ENCODE measurements at places on chromosomes 1 and 21.
A peak's percentile ranks its signal among the peaks of the same experiment; 100 is the strongest.

DNA sequence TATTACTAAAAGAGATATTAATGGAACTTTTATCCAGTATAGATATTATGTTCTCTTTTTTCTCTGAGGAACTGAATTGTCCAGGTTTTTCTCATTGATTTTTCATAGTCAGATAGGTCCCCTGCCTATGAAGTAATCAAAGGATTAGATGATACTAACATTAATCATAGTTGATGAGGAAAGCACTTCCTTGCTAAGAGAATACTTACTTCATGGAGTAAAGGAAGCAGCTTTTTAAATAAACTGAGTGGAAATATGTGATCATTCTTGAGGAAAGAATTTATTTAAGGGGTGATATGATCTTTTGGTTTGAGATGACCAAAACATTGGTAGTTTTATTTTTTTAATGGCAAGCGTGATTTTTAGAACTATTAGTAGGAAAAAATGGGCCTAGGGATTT, 58.9 kb downstream of the SWT1 start:
- no peaks in the 10 kb centered on the region for H3K4me1 ChIP-seq
- H3K27me3 ChIP-seq, result no peaks in the 10 kb centered on the region
- peaks cover 9% of the 10 kb centered on the region for H3K36me3 ChIP-seq
- no peak overlapping the region for H3K4me3 ChIP-seq
- no peak overlapping the region for H3K27ac ChIP-seq

DNA sequence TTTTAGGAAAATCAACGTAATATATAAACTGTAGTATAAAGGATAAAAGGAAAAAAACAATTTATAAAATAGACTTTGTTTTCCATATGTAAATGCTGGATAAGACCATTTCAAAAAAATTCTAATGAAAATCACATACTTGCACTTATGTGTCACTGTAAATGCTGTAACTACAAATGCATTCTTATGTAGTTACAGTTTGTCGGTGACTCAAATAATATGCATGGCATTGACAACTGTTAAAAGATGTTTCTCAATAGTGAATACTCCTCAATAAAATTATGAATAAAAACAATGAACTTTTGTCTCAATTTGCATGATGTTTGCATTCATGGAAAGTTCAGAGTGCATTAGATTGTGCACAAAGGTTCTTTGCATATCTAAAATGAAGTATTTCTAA, 614.0 kb upstream of the CHRM3 start:
- no peaks in the 10 kb centered on the region for H3K27me3 ChIP-seq
- H3K4me3 ChIP-seq, result no peak overlapping the region
- H3K27ac ChIP-seq, result no peak overlapping the region

- H3K4me3 ChIP-seq, result no peak overlapping the region
- H3K4me1 ChIP-seq, result no peaks in the 10 kb centered on the region
- H3K36me3 ChIP-seq, result no peaks in the 10 kb centered on the region
Measured at GRCh38 chr1:73516451-73516850, 681.5 kb downstream of the LRRIQ3 start.

- peaks cover 8% of the 10 kb centered on the region for H3K36me3 ChIP-seq
- no peak overlapping the region for H3K4me3 ChIP-seq
- H3K27me3 ChIP-seq, result no peaks in the 10 kb centered on the region
- H3K4me1 ChIP-seq, result peaks cover 18% of the 10 kb centered on the region
- no peak overlapping the region for H3K27ac ChIP-seq
Measured at GRCh38 chr1:160414881-160415280, 14.5 kb downstream of the VANGL2 start.

DNA sequence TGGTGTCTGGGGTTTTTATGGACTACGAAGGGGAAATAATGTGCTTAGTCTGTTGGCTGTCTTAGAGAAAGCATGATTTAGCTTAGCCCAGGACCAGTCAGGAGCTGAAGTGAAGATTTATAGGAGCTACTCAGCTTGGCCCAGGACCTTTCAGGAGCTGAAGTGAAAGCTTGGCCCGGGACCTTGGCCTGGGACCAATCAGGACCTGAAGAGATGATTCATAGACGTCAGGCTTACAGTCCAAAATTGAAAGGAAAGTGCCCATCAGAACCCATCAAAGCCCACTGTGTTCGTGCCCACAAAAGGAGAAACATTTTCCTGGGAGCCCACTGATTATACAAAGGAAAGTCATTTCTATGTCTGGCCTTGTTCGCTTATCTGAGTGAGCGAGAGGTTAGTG, 35.6 kb downstream of the MSTO1 start:
- DNase-seq, result no peak
- H3K27me3 ChIP-seq, result no peaks in the 10 kb centered on the region
- no peak overlapping the region for H3K27ac ChIP-seq
- H3K4me3 ChIP-seq, result no peak overlapping the region
- H3K4me1 ChIP-seq, result peaks cover 41% of the 10 kb centered on the region

- H3K4me1 ChIP-seq, result no peaks in the 10 kb centered on the region
- DNase-seq, result no peak
- H3K27ac ChIP-seq, result no peak overlapping the region
- no peak overlapping the region for H3K4me3 ChIP-seq
- no peaks in the 10 kb centered on the region for H3K36me3 ChIP-seq
Measured at GRCh38 chr1:79044974-79045650, 38.6 kb upstream of the ADGRL4 start.

DNA sequence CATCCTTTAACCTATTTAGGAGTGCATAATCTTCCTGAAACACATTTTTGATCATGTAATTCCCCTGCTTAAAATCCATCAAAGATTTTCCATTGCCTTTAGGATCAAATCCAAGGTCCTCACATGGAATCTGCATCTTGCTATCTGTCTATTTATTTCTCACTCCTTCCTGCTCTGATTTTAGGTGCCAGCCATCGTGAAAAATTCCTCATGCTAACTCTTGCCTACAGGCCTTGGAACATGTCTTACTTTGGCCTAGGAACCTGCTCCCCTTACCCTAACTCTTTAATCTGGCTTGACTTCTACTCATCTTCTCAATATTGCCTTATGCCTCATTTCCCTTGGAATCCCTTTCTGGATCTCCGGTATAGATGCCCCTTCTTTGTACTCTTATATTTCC, 1074.3 kb downstream of the TTLL7 start:
- DNase-seq, result no peak
- H3K27me3 ChIP-seq, result no peaks in the 10 kb centered on the region
- no peaks in the 10 kb centered on the region for H3K36me3 ChIP-seq

DNA sequence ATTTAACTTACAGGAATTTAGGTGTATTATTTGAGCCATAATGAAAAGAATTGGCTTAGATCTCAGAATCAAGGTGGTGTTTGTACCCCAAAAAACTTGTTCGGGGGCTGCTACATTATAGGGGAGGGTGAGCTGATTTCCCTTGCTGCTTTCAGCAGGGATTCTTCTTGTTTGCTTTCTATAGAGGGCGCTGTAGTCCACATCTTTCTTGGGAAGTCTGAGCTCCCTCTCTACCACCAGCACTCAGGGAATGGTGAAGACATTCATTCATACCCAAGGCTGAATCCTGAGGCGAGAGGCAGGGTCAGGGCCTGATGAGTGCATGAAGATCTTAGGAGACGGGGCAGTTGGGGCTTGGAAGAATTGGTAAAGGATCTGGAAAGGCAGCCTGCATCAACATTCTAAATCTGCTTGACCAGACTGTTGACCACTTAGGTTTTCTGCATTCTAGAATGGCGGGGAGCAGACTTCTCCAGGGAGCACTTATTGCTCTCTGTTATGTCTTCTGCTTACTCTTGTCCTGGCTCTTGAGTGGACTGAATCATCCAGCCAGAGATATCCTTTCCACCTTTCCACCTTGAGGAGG, 18.9 kb downstream of the SPATA46 start:
- H3K36me3 ChIP-seq, result no peaks in the 10 kb centered on the region
- H3K4me1 ChIP-seq, result no peaks in the 10 kb centered on the region
- no peak overlapping the region for H3K27ac ChIP-seq
- H3K27me3 ChIP-seq, result no peaks in the 10 kb centered on the region
- DNase-seq, result no peak
- no peak overlapping the region for H3K4me3 ChIP-seq

- no peaks in the 10 kb centered on the region for H3K27me3 ChIP-seq
- H3K27ac ChIP-seq, result no peak overlapping the region
- DNase-seq, result no peak
Measured at GRCh38 chr1:208909011-208909984, 665.1 kb upstream of the PLXNA2 start.

DNA sequence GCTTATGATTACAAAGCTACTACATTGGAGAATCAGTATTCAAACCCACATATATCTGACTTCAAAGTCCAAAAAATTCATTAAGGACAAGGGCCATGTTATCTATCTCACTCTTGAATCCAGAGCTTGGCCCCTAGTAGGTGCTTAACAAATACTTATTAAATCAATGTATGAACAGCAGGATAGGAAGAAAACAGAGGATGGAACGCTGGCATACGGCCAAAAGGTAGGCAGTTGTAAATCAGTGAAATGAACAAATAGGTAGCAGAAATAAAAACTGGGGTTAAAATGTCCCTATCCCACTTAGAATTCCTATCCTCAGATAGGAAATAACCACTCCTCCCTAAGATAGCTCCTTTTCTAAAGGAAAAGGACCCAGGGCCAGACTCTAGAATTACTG, 2.0 kb downstream of the MRPL24 start:
- H3K4me3 ChIP-seq, result no peak overlapping the region
- no peak for DNase-seq
- H3K27me3 ChIP-seq, result no peaks in the 10 kb centered on the region
- peaks cover 36% of the 10 kb centered on the region for H3K36me3 ChIP-seq
- H3K4me1 ChIP-seq, result peaks cover 21% of the 10 kb centered on the region

- H3K4me1 ChIP-seq, result peaks cover 6% of the 10 kb centered on the region
- H3K27ac ChIP-seq, result no peak overlapping the region
- H3K4me3 ChIP-seq, result no peak overlapping the region
- no peak for DNase-seq
- H3K27me3 ChIP-seq, result no peaks in the 10 kb centered on the region
Measured at GRCh38 chr1:229161740-229162139, 109.2 kb upstream of the RAB4A start.

- no peak for DNase-seq
- no peaks in the 10 kb centered on the region for H3K36me3 ChIP-seq
- no peaks in the 10 kb centered on the region for H3K27me3 ChIP-seq
- H3K4me1 ChIP-seq, result no peaks in the 10 kb centered on the region
- H3K27ac ChIP-seq, result no peak overlapping the region
Measured at GRCh38 chr1:247494767-247495166, 36.9 kb upstream of the OR2B11 start.

DNA sequence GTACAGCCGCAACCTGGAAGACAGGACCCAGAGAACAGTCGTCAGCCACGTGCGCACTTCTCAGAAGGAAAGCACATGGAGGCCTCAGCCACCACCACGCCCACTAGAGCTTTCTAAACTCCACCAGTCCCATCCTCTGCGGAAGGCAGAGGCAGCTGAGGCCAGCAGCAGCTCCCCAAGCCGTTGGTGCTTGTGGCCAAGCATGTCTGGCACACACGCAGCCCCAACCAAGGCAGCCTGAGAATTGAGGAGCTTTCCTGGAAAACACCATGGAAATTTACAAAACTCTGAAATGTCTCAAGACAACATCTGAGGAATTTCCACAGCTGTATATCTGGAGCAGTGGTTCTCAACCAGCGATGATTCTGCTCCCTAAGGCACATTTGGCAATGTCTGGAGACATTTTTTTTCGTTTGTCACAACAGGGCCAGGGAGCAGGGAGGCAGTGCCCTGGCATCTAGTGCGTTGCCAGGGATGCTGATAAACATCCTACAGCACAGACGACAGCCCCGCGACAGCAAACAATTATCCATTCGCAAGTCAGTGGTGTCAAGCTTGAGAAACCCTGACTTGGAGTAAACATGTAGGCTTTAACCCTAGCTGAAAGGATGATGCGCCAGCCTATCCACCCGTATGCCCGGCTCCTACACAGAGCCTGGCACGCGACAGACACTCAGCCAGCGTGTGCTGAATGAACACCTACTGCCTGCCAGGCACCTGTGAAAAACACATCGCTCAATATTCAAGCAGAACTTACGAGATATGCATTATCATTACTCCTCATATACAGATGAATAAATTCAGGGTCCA, 24.7 kb downstream of the NPHP4 start:
- no peak overlapping the region for H3K4me3 ChIP-seq
- no peaks in the 10 kb centered on the region for H3K4me1 ChIP-seq
- no peak overlapping the region for H3K27ac ChIP-seq
- no peaks in the 10 kb centered on the region for H3K36me3 ChIP-seq
- H3K27me3 ChIP-seq, result no peaks in the 10 kb centered on the region

GRCh38 chr1:81562934-81563333, 237.8 kb upstream of the ADGRL2 start:
- no peak overlapping the region for H3K4me3 ChIP-seq
- H3K27ac ChIP-seq, result no peak overlapping the region
- no peaks in the 10 kb centered on the region for H3K36me3 ChIP-seq
- no peaks in the 10 kb centered on the region for H3K27me3 ChIP-seq
- no peaks in the 10 kb centered on the region for H3K4me1 ChIP-seq

DNA sequence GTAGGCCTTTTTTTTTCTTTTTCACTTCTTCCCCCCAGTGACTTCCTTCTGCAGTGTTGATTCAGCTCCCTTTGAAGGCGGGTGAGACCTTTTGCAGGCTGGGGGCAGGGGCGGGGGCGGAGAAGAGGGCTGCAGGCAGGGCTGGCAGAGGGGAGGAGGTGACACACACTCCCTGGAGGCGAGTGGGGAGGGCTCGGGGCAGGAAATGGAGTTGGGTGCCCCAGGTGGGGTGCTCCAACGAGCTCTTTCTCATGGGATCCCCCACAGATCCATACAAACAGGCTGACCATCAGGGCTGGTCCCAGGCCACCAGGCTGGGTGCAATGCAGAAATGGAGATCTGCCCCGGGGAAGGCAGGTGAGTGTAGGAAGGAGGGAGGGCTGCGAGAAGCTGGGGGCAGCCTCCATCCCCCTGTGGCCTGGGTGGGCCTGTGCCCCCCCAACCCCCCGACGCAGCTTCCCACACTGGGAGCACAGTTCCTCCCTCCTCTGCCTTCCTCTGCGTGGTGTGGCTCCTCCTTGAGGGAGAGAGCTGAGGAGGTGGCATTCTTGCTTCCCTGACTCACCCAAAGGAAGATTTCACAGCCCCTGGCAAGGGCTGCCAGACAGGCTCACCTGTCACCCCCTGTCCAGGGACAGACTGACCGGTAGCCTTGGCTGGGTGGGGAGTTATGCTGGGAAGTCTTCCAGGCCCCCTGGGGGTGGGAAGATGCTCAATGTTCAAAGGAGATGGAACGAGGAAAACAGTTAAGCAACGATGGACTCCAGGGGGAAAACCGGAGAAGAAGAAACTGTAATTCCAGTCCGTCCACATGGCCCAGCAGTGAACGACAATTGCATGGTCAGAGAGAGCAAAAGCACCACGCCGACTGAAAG, 7.1 kb upstream of the ITGB2 start:
- no peak overlapping the region for H3K27ac ChIP-seq
- no peak for DNase-seq
- no peak overlapping the region for H3K4me3 ChIP-seq
- peaks cover 5% of the 10 kb centered on the region for H3K27me3 ChIP-seq
- H3K4me1 ChIP-seq, result peaks cover 28% of the 10 kb centered on the region

GRCh38 chr1:156663178-156663577, 14.0 kb downstream of the NES start:
- H3K4me1 ChIP-seq, result peaks cover 74% of the 10 kb centered on the region
- H3K27ac ChIP-seq, result peak overlapping the region; percentile 85
- H3K27me3 ChIP-seq, result no peaks in the 10 kb centered on the region
- no peak overlapping the region for H3K4me3 ChIP-seq
- no peak for DNase-seq

All from vagina (tissue), 2 donors.